ENCODE measurements at places on chromosomes 2 and 18. TPM values are rescaled to one million over a fixed set of nuclear protein-coding genes. Genes with fewer than 3 reads are reported as not detected.

Gene ATP8B1
- 40.4 TPM for total RNA-seq

Gene RTKN
- 45.5 TPM for total RNA-seq

Gene NRP2
- 3.8 TPM for total RNA-seq

Gene KCNS3
- total RNA-seq, result 10.2 TPM

Gene LIMS3
- total RNA-seq, result 2.7 TPM

Gene GIGYF2
- total RNA-seq, result 41.8 TPM

Gene POTEC
- not detected for total RNA-seq

Gene LRRC30
- total RNA-seq, result not detected

Gene CRYGC
- total RNA-seq, result not detected

Gene CHRND
- total RNA-seq, result not detected

Gene CIB4
- total RNA-seq, result not detected

Gene MLPH
- 25.3 TPM for total RNA-seq

Gene SLC35F6
- 11.4 TPM for total RNA-seq

Gene SLC20A1
- total RNA-seq, result 22.8 TPM

- no peak overlapping the region for H3K27ac ChIP-seq
- H3K4me1 ChIP-seq, result no peaks in the 10 kb centered on the region
- no peaks in the 10 kb centered on the region for H3K36me3 ChIP-seq
Observed at GRCh38 chr2:128628996-128629395, 310.3 kb upstream of the HS6ST1 start.

DNA sequence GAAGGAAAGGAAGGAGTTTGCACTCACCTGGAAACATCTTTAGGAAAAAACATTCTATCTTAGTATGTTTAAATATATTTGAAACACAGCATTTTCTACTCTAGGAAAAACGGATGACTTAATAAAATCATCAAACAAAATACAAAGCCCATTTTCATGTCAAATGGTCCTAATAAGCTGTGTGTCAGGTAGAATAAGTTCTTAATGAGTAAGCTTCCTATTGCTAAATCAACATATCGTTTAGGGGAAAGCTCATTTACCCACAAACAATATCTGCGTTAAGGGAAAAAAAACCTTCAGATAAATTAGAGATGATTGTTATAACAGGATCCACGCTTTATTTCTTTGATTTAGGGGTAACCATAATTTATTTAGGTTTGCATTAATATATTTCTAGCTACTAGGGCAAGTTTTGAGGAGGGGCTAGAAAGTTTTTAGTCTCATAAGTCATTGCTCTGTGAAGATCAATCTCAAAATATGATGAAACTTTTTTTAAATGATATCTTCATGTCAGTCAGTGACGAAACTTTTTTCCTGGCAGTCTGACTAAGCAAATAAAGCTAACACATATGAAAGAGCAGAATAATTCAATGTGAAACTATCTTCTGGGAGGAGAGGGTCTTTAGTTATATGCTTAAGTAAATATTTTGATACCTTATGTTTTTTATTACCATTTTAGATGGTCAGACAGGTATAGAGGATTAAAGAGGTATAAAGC, 147.1 kb downstream of the WDSUB1 start:
- no peak overlapping the region for H3K4me3 ChIP-seq
- no peaks in the 10 kb centered on the region for H3K36me3 ChIP-seq
- H3K27me3 ChIP-seq, result no peaks in the 10 kb centered on the region
- no peak for DNase-seq
- H3K4me1 ChIP-seq, result no peaks in the 10 kb centered on the region

- no peak overlapping the region for H3K27ac ChIP-seq
- no peak for DNase-seq
- peaks cover 6% of the 10 kb centered on the region for H3K4me1 ChIP-seq
Observed at GRCh38 chr2:100865816-100866460, 46.0 kb downstream of the NPAS2 start.

DNA sequence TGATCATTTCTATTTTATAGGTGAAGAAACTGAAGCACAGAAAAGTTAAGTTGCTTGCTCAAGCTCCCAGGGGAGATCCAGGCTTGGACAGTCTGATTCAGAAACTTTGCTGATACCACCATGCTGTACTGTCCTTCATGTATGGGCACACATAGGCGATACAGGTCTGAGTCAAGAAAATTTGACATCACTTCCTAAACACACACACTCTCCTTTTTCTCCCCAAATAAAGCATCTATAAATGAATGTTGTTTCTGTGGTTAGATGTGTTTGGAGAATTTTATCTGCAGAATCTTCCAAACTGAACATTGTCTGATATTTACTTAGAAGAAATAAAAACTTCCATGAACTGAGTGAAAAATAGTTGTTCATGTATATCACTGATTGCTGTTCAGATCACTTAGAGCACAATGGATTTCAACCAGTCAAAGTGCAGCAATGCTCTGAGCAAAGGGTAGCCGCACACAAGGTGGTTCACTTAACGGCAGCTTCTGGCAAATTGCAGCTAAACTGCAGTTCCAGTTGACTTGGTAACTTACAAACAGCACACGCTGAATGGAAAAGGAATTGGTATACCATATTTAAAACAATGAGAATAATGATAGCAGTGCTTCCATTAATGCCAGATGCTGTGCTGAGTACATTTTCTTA, 10.0 kb upstream of the AGFG1 start:
- no peak for DNase-seq
- H3K4me1 ChIP-seq, result peaks cover 3% of the 10 kb centered on the region
- no peaks in the 10 kb centered on the region for H3K27me3 ChIP-seq
- H3K4me3 ChIP-seq, result no peak overlapping the region
- no peaks in the 10 kb centered on the region for H3K36me3 ChIP-seq

- no peaks in the 10 kb centered on the region for H3K27me3 ChIP-seq
- no peaks in the 10 kb centered on the region for H3K36me3 ChIP-seq
- no peak for DNase-seq
- H3K27ac ChIP-seq, result no peak overlapping the region
- H3K4me1 ChIP-seq, result no peaks in the 10 kb centered on the region
- no peak overlapping the region for H3K4me3 ChIP-seq
Observed at GRCh38 chr18:75036917-75037688, 171.8 kb downstream of the PTGR3 start.

DNA sequence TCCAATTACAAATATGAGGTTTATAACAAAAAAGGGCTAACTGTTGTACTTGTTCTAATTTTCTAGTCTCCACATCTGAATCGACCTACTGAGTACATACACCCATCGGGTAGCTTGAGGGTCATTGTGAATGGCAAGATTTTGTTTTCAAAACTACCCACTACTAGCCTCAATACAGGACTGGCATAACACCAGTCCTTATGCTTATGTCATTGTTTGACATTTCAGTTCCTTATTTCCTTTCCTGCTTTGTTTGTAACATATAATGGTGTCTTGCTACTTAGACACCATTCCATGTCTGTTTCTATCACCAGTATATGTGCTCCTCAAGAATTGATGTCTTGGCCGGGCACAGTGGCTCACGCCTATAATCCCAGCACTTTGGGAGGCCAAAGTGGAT, 86.0 kb downstream of the EPHA4 start:
- no peak overlapping the region for H3K4me3 ChIP-seq
- DNase-seq, result no peak
- H3K36me3 ChIP-seq, result no peaks in the 10 kb centered on the region
- no peaks in the 10 kb centered on the region for H3K4me1 ChIP-seq
- no peak overlapping the region for H3K27ac ChIP-seq

- no peaks in the 10 kb centered on the region for H3K36me3 ChIP-seq
- H3K27me3 ChIP-seq, result no peaks in the 10 kb centered on the region
- no peak for DNase-seq
- peaks cover 3% of the 10 kb centered on the region for H3K4me1 ChIP-seq
- H3K4me3 ChIP-seq, result no peak overlapping the region
Observed at GRCh38 chr2:217798743-217799562, 203.8 kb downstream of the TNS1 start.

DNA sequence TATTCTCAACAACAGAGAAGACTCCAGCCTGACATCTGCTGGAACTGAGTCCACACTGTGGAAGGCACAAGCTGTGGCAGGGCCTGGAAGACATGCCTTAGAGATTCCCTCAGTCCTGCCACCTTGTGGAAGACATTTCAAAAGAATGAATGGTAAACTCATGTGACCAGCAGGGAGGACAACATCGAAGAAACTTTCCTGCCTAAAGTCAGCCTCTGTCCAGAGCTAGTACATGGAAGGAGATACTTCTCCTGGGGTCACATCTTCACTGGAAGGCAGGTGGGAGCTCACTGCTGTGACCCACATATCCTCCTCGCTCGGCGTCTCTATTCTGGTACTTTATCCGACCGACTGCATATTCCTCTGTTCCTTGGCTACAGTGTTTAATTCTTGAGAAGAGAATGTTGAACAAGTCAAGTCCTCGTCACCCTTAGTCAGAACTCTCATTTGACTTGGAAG, 59.5 kb downstream of the PUM2 start:
- peak; percentile 46 for DNase-seq

GRCh38 chr2:96400049-96401000, 64.8 kb downstream of the NCAPH start:
- no peak overlapping the region for H3K27ac ChIP-seq
- no peak overlapping the region for H3K4me3 ChIP-seq
- no peak for DNase-seq

GRCh38 chr18:64253222-64253621, 104.3 kb upstream of the LINC00305 start:
- DNase-seq, result no peak
- H3K4me3 ChIP-seq, result no peak overlapping the region
- H3K4me1 ChIP-seq, result no peaks in the 10 kb centered on the region
- H3K36me3 ChIP-seq, result no peaks in the 10 kb centered on the region

DNA sequence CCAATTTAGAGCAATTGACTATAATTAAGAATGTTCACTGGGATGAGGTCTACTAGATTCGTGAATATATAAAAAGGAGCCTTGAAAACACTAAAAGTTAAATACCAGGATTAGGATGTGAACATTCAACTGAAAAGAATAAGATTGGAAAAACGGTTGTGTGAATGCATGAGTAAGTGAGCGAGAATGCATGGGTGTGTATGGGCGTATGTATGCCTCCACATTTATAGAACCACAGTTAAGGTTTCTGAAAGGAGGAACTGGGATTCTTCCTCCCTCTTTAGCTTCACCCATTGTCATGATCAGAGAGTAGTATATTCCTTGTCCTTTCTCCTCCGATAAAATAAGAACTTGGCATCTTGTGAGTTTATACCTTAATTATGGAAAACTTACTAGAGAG, 151.1 kb upstream of the UBE2E3 start:
- no peak overlapping the region for H3K4me3 ChIP-seq
- no peak for DNase-seq
- H3K4me1 ChIP-seq, result no peaks in the 10 kb centered on the region

GRCh38 chr2:201984800-201985525, 48.7 kb upstream of the FZD7 start:
- H3K36me3 ChIP-seq, result no peaks in the 10 kb centered on the region
- H3K4me1 ChIP-seq, result no peaks in the 10 kb centered on the region
- no peak overlapping the region for H3K4me3 ChIP-seq
- H3K27ac ChIP-seq, result no peak overlapping the region

- H3K36me3 ChIP-seq, result no peaks in the 10 kb centered on the region
- H3K4me3 ChIP-seq, result no peak overlapping the region
- no peak for DNase-seq
- no peaks in the 10 kb centered on the region for H3K27me3 ChIP-seq
- H3K4me1 ChIP-seq, result peaks cover 67% of the 10 kb centered on the region
Observed at GRCh38 chr2:6922201-6922656, 5.0 kb downstream of the RNF144A start.

GRCh38 chr18:8895987-8896619, 190.7 kb downstream of the MTCL1 start:
- H3K4me1 ChIP-seq, result no peaks in the 10 kb centered on the region
- no peak for DNase-seq
- H3K36me3 ChIP-seq, result no peaks in the 10 kb centered on the region
- no peak overlapping the region for H3K4me3 ChIP-seq
- H3K27me3 ChIP-seq, result no peaks in the 10 kb centered on the region
- no peak overlapping the region for H3K27ac ChIP-seq

DNA sequence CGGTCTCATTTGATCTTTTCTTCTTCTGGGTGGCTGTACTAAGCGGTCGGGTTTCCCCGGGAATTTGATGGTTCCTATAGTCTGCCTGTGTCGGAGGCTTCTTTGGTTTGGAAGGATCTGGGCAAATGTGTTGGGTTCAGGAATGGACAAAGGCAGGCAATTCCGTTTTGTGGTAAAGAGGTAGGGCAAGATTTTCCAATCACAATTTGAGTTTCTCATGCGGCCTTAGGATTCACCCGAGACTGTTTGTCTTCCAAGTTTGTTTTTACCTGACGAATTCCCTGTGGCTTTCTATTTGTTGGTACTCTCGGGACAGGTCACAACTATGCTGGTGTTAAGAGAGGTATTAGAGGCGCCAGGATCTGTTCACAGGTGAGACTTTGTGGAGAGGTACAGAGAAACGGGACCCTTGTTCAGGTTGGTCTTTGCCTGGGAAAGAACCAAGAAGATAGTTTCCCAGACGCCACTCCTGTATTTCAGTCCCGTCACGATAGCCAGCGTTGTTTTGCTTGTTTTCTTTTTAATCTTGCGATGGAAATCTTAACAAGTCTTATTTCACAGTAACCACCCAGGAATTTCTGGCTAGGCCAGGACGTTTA, 3.0 kb downstream of the SP5 start:
- no peak overlapping the region for H3K4me3 ChIP-seq
- no peaks in the 10 kb centered on the region for H3K36me3 ChIP-seq
- no peaks in the 10 kb centered on the region for H3K27me3 ChIP-seq

GRCh38 chr2:132404056-132404455, 12.5 kb upstream of the GPR39 start:
- no peak overlapping the region for H3K4me3 ChIP-seq
- no peaks in the 10 kb centered on the region for H3K36me3 ChIP-seq
- no peak overlapping the region for H3K27ac ChIP-seq

GRCh38 chr18:11751341-11752115, 62.5 kb downstream of the GNAL start:
- no peak overlapping the region for H3K27ac ChIP-seq
- H3K4me3 ChIP-seq, result no peak overlapping the region
- H3K27me3 ChIP-seq, result no peaks in the 10 kb centered on the region
- no peak for DNase-seq

GRCh38 chr18:12052866-12053265, 40.8 kb upstream of the ANKRD62 start:
- H3K27me3 ChIP-seq, result no peaks in the 10 kb centered on the region
- no peak overlapping the region for H3K4me3 ChIP-seq
- DNase-seq, result no peak
- H3K4me1 ChIP-seq, result peaks cover 4% of the 10 kb centered on the region
